Umbilical cord (tissue), 2 donors: ENCODE measurements at places on chromosomes 3 and 15. TPM values are rescaled to one million over a fixed set of nuclear protein-coding genes. Genes with fewer than 3 reads are reported as not detected.

- no peak for DNase-seq
Measured at GRCh38 chr3:87120881-87121280, 106.2 kb upstream of the CHMP2B start.

Gene CKMT1B
- not detected for total RNA-seq

GRCh38 chr3:104553121-104553520 lies 813.6 kb upstream of the ALCAM start:
- peak; percentile 3 for DNase-seq

DNA sequence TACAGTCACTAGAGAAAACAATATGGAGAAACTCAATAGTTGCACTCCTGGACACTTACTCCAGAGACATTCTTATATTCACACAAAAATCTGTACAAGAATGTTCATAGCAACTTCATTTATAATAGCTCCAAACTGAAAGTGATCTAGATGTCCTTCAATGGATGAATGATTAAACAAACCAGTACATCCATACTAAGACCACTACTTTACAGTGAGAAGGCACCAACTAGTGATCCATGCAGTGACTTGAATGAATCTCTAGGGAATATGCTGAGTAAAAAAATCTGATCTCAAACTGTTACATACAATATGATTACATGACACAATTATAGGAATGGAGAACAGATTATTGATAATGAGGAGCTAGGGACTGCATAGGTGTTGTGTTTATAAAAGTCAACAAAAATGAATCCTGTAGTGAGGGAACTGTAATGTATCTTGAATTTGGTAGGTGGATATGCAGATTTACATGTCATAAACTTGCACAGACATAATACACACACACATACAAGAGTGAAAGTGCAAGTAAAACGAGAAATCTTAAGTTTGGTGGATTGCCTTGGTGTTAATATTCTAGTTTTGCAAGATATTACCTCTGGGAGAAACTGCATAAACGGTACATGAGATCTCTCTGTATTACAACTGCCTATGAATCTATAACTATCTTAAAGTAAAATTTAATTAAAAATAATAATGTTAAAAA lies 85.7 kb downstream of the SPATA16 start:
- DNase-seq: no peak

DNA sequence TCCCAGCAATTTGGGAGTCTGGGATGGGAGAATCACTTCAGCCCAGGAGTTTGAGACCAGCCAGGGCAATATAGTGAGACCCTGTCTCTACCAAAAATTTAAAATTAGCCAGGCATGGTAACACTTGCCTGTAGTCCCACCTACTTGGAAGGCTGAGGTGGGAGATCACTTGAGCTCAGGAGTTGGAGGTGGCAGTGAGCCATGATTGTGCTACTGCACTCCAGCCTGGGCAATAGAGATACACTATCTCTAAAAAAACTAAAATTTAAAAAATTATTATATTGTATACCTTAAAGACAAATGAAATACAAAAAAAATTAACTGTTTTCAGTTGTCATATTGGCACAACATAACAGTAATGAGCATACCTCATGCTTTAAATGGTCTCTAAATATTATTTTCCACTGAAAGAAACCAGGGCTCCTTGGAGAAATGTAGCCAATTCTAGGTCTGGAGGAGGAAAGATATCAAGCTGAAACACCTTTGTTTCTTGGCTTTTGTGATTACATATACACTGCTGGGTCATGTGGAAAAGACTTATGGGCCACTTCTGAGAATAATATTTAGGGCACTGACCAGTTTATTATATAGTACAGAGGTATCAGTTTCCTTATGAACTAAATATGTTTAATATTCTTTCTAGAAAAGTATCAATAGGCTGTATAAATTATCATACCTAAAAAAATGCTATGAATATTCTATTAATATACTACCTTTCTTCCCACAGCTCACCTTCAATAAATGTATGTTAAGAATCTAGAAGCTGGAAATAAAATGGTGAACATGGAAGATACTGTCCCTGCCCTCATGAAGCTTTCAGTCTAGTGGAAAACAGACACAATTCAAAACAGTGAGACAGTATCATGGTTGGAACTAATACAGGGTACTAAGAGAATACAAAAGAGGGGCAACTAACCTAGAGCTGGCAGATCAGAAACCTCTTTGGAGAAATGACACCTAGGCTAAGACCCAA lies 119.5 kb downstream of the TMCC1 start:
- no peak for DNase-seq

DNA sequence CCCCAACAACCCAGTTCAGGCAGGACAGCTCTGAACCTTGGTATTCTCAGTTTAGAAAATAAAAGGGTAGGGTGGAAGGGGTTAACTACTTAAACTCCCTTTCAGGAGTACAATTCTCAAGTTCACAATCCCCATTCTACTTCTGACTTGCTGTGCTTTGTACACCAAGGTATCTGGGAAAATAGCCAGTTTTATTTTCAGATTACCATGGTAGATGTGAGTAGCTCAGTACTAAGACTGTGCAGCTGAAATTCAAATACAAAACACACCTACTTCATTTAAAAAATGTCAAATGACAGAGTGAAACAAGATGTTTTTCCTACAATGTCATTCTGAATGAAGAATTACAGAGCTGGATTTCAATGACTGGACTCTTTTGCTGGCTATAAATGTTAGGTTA lies 27.4 kb downstream of the SLC7A14 start:
- no peak for DNase-seq

Gene CDAN1
- total RNA-seq: 6.0 TPM

DNA sequence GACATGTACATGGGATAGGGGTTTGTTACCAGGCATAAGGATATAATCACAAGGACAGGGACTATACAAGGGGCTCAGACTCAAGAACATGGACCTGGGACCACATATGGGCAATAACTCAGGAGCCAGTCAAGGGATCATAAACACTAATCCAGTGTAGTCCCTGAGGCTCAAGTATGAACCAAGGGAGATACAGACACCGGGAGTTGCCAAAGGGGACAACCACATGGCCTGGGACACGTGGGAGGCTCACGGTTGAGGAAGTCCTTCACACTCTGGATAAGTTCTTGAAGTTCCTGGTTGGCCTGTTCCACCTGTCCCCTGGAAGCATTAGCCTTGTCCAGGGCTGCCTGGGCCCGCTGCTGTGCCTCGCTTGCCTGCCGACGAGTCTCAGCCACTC lies 1.8 kb upstream of the USP19 start:
- DNase-seq: no peak

Gene C3orf52
- 16.1 TPM for total RNA-seq

DNA sequence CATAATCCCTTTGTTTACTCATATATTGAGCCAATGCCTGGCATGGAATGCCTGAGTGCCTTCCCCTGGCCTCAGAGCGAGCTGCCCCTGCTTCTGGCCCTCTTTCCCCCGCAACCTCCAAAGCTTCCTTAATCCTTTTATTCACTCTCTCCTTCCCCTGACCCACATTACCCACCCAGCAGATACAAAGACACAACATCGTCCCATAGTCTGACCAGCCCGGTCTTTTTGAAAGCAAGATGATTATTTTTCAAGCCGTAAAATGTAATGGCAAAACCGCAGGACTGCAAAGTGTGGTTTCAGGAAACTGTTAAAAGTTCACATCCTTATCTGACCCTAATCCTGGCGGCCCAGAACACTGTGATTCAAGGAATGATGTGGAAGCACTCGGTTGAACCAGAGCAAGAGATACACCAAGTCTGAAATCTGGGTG lies 78.4 kb upstream of the LRTM1 start:
- peak; percentile 52 for DNase-seq

Gene PRICKLE2
- 56.1 TPM for total RNA-seq

Gene STAC
- 6.7 TPM for total RNA-seq

Gene CCR2
- total RNA-seq: 10.8 TPM

GRCh38 chr3:132536442-132537153 lies 60.5 kb upstream of the ACKR4 start:
- no peak for DNase-seq

DNA sequence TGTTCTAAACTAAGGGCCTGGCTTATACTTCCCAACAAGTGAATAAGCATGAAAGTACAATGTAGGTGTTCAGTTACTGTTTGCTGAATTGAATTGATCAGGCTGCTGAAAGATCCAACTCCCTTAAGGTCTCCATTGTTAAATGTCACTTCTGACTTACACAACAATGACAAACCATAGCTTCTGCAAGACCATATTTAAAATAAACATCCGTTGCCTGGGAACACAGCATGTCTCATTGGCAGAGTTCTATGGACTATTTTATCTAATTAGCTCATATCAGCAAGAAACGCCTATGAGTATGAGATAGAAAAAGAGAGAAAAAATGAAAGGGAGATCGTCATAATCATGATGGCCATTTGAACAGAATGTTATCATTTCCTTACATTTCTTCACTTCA lies 605.4 kb downstream of the FGF12 start:
- DNase-seq: no peak

Gene SLC9C1
- 4.1 TPM for total RNA-seq

GRCh38 chr3:158407844-158408517 lies 163.0 kb upstream of the MLF1 start:
- DNase-seq: peak; percentile 92

GRCh38 chr3:187740421-187741399 lies 4.6 kb downstream of the BCL6 start:
- peak; percentile 93 for DNase-seq
